ENCODE measurements at places on chromosomes 16 and 17.

DNA sequence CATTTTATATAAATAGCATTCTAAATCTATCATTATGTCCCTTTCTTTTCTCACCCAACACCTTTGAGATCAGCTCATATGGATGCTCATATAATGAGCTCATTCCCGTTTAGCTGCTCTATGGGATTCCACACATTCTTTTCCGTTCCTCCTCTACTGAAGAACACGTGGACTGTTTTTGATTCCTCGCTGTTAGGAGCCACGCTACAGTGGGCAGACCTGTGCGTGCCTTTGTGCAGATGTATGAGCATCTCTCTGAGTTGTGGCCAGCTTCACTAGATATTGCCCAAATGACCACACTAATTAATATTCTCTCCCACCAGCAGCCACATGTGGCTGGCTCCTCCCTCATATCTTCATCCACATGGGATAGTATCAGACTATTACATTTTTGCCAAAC, 6.0 kb upstream of the TNFRSF13B start:
- DNase-seq, result no peak

DNA sequence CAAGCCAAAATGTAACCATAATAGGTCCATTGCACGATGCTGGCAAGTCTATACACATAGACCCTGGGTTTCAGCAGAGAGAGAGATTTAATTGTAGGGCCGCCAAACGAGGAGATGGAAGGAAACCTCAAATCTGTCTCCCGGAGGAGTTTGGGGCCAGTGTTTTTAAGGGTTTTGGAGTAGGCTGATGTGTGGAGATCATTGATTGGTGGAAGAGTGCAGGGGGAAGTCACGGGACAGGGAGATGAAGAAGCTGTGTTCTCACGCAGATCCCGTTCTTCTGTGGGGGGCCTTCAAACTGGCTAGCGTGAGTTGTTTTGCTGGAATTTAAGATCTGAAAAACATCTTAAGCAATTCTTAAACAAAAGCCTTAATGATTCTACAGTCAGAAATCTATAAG, 84.8 kb downstream of the KATNIP start:
- DNase-seq, result no peak

GRCh38 chr17:66371561-66371960, 69.1 kb downstream of the PRKCA start:
- DNase-seq, result no peak

GRCh38 chr16:66462912-66463311, 35.8 kb downstream of the BEAN1 start:
- no peak for DNase-seq

GRCh38 chr17:82346342-82347300, 12.4 kb upstream of the TEX19 start:
- no peak for DNase-seq

Measured in activated CD4-positive, alpha-beta T cell treated with anti-CD3 and anti-CD28 coated beads, Interleukin-2, amount 50 U/mL, for 1 hour (primary cell).